ENCODE measurements at places on chromosomes 2 and 18.

DNA sequence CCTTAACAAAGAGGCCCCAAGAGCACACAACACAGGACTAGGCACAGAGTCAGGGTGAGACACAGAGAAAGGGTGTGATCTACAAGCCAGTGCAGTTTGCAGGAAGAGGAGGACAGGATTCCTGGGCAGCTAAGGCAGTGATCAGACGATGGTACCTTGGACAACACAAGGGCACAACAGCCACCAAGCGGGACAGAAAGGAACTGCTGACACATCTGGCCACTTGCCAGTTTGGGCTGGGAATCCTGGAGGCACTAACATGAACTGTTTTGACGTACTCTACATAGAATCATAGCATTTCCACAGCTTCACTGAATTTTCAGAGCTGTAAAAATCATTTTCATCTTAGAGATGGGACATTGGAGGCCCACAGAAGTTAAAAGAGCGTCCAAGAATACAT, 221.5 kb upstream of the SLC35G4 start:
- no peak for DNase-seq

- no peak for DNase-seq
Measured at GRCh38 chr2:3334392-3335345, 42.9 kb downstream of the EIPR1 start.

GRCh38 chr2:2621855-2622254, 290.8 kb upstream of the MYT1L start:
- DNase-seq, result no peak

DNA sequence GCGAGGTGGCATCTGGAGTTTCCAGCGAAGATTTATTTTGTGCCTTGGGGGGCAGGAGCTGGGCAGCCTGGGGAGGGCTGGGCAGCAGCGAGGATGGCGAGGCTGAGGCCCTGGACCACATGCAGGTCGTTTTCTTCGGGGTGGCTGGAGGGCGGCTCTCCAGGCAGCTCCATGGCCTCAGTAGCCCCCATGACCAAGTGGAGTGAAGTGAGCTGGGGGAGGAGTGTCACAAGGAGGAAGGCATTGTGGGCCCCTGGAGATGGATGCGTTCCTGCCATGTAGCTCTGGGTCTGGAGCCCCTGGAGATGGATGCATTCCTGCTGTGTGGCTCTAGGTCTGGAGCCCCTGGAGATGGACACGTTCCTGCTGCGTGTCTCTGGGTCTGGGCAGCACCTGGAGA, 40.4 kb downstream of the SH3BP4 start:
- no peak for DNase-seq

DNA sequence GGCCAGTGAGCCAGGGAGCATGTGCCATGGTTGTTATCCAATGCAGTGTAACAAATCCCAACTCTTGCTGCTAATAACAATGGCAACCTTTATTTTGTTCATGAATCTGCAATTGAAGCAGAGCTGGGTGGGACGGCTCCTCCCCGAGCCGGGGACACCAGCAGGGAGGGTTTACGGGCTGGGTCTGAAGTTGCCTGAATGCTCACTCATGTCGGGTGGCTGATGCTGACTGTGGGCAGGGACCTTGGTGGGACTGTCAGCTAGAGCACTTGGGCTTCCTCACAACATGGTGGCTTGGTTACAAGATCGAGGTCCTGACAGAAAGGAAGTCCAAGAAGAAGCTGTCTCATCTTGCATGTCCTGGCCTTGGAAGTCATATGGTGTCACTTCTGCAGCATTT, 264.5 kb downstream of the NDUFA10 start:
- DNase-seq, result no peak

DNA sequence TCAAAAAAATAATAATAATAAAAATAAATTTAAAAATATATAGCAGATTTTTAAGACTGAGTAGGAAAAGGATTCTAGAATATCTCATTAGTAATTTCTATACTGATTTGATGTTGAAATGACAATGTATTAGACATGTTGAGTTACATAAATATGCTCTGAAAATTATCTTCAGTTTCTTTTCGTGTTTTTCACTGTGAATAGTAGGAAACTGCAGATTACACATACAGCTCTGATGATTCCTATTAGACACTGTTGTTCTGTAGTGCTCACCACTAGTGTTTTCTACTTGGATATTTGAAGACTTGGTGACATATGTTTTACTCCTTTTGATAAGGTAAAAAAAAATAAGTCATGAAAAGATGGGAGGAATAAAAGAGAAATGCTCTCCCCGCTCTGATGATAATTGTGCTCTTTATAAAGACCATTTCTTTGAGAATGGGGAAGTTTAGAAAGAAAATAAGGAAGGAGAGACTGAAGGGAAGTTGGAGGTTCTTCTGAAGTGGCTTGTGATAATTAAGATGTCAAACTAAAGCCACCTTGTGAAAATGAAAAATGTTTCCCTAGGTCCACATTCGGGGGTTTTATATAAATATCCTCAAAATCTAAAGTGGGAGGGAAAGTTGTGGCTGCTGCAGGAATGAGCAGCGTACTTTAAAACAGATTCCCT, 52.9 kb downstream of the SLC9A2 start:
- DNase-seq, result no peak

DNA sequence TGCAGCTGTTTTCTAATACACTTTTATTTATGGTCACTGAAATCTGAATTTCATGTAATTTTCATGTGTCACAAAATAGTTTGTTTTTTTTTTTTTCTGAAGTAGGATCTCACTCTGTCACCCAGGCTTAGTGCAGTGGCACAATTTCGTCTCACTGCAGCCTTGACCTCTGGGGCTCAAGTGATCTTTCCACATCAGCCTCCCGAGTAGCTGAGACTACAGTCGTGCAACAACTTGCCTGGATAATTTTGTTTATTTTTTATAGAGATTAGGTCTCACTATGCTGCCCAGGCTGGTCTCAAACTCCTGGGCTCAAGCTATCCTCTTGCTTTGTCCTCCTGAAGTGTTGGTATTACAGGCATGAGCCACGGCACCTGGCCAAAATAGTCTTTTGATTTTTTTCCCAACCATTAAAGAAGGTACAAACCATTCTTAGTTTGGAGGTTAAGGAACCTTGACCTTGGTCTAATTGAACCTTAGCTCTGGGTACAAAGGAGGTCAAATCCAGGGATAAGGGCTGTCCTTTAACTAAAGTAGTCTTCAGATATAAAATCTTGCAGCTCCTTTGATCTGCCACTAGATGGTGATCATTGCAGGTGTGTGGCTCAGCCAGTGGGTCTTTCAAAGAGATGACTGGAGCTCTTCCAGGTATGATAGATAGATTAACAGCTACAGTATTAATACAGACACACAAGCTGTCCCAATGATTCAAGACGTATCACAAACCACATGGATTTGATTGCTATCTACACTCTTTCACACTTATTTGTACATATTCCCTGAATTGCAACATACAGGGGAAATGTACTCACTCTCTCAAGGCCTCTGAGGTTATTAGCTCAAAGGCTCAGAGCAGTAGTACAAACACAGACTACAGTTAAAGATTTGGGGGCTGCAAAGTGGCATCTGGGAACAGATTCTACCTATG, 4.7 kb upstream of the KRCC1 start:
- DNase-seq, result peak; percentile 82

DNA sequence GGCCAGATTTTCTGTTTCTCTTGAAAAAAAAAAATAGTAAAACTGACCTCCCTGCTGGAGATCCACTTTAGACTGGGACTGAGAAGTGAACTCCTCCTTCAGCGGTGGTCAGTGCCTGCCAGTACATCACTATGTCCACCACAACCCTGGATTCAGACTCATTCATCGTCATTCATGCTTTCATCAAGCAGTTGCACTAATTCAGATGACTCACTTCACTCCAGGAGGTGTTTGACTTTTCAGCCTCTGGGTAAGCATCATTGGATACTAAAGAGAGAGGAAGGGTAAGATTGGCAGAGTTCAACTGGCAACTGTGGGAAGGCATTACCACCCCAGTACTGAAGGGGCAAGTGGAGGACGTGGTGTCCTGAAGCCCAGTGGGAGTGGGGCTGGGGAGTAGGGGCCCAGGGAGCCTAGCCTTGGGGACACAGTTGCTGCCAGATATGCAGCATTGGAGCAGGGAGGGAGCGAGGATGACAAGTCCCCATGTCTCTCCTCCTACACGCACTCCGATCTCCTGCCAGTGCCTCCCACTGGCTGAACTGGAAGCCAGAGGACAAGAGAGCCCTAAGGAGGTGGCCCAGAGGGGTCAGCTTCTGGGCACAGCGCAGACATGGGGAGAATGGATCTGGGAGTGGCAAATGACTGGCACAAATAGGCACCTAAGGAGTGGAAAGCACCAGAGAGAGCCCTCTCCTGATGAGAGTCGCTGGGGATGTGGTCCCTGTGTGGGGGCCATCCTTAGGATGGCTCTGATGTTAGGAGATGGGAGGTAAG, 111.1 kb downstream of the TGFA start:
- DNase-seq, result no peak

DNA sequence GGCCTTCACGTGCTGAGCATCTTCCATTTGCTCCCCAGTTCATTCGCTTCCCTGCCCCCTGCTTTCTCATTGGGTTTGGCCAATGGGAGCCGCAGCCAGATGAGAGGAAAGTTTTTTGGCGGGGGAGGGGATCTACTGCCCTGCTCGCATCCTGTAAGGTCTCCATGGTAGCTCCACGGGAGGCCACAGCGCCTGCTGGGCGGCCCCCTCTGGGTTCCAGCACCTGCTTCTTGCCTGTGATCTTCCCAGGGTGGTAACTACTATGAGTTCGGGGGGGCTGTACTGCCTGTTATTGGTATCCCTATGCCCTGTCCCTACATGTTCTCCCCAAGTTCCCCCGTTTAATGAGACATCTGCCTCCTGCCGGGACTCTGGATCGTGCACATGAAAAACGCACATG, 57.2 kb downstream of the INPP5D start:
- no peak for DNase-seq

DNA sequence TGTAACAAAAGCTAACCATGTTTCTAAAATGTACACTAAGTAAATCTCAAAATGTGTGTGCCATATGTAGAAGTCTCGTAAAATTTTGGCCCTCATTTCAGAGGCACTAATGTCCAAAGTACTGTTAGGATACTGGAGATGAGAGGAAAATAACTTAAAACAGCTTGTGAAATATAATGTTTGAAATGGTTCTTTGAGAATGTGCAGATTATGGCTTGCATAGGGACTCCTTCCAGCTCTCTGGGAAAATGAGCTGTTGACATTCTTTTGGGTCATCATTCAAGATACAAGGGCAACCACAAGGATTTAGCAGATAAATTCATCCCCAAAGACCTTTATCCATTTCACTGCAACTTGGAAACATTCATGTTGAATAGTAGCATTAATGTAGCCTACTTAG, 38.1 kb upstream of the OTX1 start:
- no peak for DNase-seq

DNA sequence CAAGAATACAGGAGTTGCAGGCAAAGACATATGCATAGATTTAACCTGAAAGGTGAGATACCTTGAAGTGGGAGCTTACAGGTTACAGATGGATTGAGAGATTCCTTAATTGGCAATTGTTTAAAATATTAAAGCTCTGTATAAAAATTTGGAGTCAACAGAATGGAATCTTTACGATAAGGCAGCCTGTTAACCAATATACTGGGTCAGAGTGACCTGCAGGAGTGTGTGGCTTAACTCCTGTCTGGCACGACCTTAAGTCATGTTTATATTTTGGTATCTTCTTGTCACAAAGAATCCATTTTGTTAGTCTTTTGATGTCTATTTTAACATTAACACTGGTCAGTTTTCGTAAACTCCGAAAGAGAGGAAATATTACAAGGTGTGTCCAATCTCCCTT, 1058.2 kb upstream of the CRIM1 start:
- DNase-seq, result no peak

DNA sequence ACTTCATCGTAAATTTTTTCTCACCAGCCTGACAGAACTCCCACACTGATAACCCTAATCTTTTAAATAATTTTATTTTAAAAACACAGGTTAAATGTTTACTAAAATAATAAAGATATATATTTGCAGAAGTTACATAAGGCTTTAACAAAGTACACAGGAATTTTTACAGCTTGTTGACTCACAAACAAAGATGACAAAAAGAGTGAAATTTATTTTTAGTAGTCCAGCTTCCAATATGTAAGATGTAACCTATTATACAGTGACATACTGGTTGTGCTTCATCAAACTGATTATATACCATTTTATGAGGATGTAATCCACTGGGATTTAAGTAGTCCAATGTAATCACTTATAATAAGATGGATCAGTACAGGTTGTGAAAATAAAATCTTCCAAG, 348.9 kb upstream of the SLC39A10 start:
- DNase-seq, result no peak

DNA sequence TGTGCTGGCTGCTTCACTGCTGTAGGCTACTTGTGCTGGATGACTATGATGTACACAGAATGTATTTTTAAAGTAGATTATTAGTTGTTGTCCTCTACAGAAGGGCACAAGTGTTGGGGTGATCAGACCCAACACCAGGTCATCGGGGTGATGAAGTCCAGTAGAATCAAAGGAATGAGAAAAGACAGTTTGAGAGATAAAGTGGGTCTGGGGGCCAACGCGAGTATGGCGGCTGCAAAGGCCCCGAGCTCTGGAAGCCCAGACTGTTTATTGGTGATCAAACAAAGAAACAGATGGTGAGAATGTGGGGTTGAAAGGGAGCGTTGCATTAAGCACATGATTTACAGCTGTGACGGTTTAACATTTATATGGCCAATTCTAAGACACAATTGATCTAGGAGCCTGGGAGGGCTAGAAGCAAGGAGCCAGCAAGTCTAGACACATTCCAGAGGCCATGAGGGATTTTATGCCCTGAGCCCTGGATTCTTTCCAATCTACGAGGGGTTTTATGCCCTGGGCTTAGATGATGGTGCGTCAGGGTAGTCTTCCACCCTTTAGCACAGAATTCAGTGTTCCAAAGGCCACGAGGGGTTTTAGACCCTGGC, 153.5 kb downstream of the AGPS start:
- no peak for DNase-seq

GRCh38 chr2:132669908-132670495, at the start of gene LYPD1:
LYPD1 (minus strand) TSS chr2:132670205; CDS start chr2:132669932, 273 bp downstream.
- DNase-seq, result no peak

GRCh38 chr2:127954857-127955256, 69.1 kb upstream of the AMMECR1L start:
- no peak for DNase-seq

Data from spinal cord (tissue), 10 donors.